EH (cell line): ENCODE measurements at places on chromosomes 11 and 22.
A peak's percentile ranks its signal among the peaks of the same experiment; 100 is the strongest.

DNA sequence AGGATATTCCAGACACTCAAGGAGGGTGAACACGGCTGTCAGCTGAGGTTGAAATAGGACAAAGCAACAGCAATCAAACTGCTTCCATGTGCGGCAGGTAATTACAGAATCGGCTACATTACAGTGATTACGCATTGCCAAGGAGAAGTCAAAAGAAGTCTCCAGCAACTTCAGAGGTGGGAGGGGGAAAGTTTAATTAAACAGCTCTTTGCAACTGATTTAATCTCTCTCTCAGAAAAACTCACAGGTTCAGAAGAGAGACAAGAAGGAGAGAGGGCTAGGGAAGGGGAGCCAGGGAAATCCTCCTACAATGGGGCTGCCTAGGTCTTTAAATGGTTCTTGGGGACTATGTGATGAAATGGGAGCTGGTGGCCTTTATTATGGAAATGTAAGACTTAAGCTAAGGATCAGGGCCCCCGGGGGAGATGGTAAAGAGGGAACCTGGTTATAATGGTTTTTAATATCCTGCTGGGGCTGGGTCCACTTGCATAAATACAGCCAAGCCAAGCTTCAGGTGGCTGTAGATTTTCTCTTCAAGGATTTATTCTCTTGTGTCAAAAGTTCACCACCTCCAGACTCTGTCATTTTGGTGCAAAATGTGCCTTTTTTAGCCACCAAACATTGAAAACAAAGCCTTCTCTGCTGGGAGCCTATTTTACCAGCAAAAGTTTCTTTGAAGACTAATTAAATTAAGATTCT is 354.7 kb upstream of the NARS2 start:
- DNase-seq = no peak

- DNase-seq = peak; percentile 62
Observed at GRCh38 chr11:34585735-34586487, 35.0 kb upstream of the EHF start.

- DNase-seq = no peak
Observed at GRCh38 chr11:114883472-114883871, 205.1 kb downstream of the NXPE2 start.

DNA sequence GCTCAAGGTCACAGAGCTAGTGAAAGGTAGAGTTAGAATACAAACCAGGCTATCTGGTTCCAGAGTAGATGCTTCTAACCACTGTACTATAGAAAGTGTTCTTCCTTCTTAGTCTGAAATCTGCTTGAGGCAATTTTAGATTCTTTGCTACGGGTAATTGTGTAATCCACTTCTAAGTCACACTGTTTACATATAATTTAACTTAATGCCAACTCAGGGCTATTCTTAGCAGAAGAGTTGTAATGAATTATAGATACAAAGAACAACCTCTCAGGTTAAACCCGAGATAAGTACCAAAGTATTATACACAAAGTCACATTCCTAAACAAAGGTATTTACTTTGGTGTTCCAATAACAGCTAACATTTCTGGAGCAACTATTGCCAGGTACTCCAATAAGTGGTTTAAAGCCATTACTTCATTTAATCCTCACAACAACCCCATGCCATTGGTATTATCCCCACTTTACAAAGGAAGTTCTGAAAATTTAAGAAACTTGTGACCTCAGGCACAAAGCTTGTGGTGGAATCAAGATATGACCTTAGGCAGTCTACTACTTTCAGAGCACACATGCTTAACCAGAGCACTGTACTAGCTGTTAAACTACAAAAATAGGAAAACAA is 31.1 kb upstream of the DDI1 start:
- peak; percentile 25 for DNase-seq
